Caki2 (cell line): ENCODE measurements at places on chromosomes 16 and 17.

- no peak for DNase-seq
Observed at GRCh38 chr16:7583396-7583795, 250.8 kb downstream of the RBFOX1 start.

DNA sequence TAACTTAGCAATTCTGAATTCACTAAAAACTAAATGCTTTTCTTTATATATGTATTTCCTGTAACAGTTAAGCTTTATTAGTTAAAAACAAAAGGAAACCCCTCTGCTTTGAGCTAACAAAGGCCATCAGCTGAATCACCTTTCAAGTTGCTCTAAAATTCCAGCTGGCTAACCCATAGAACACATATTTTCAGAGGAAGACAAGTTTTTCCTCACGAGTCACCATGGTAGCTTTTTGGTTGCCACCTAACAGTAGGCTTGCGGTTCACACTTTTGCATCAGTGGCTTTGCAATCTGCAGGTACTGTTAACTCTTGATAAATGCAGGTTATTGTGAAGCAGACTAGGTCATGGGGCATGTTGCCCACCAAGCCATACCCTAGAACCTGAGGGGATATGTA is 57.6 kb upstream of the IRX5 start:
- no peak for DNase-seq

GRCh38 chr16:58661199-58661830 is 23.3 kb downstream of the SLC38A7 start:
- DNase-seq, result peak; percentile 70

DNA sequence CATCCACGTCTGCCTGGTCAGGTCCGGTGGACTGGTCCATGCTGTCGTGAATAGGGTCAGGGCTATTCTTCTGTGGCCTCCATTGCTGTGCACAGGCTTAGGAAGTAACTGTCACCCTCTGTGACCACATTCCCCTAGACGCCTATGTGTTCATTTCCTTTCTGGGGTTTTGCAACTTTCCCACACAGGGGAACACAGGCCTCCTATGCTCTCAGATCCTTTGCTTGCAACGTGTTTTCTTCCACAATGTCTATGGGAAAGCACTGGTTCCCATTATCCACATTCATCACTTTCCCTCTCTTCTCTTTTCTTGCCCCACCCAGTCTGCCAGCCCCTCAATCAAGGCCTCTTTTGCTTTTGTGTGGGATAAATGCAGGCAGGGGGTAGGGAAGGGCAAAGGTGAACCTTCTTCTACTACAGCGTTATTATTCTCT is 43.2 kb upstream of the DNAJA2 start:
- DNase-seq, result no peak

GRCh38 chr16:14353340-14353739 is 276.7 kb downstream of the PARN start:
- no peak for DNase-seq

DNA sequence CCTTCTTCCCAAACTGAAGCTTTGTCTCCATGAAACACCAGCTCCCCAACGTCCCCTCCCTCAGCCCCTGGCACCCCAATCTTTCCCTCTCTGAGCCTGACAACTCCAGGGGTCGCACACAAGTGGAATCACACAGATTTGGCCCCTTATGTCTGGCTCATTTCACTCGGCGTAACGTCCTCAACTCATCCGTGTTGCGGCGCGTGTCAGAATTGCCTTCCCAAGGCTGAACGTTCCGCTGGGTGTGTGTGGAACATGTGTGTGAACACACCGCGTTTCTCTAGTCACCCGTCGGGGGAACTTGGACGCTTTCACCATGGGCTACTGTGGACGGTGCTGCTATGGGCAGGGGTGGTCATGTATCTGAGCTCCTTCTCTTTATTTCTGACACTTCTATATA is 45.0 kb downstream of the TBC1D16 start:
- DNase-seq, result no peak

GRCh38 chr17:57261084-57261461 is 4.8 kb downstream of the MSI2 start:
- DNase-seq, result no peak

DNA sequence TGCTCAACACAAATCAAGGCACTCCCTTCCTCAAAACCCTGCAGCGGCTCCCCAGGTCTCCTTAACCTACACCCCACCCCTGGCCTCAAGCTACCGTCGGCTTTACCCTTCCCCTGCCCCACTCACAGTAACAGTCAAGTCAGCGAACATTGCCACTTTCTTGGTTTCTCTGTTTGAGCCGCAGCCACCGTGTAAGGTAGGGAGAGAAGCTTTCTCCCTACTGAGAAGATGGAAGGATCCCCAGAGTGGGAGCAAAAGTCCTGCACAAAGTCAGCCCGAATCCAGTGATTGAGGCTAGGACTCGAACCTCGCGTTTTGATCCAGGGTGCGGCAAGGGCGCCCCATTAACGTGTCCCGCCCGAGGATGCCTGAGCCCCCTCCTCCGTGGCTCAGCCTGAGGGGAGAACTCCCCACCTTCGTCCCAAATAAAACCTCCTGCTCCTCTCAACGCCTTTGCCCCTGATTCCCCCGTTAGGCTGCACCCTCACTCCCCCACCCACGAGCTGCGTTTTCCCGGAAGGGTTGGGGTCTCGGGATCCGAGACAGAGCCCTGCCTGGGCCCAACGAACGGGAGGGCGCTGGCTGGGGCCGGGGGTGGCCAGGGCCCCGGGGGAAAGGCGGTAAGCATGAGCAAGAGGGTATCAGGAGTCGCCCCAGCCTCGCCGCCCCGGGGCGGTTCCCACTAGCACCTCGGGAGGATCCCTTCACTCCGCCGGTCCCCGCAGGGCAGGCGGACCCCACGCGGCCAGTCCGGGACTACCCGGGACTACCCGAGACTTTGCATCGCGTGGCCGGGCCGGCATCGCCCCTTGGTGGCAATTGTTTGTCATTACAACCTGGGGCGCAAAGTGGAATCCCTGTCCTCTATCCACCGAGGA is 9.9 kb upstream of the NAGS start:
- peak; percentile 23 for DNase-seq

GRCh38 chr17:57810721-57811637 is 38.9 kb downstream of the MRPS23 start:
- no peak for DNase-seq

- peak; percentile 40 for DNase-seq
Observed at GRCh38 chr16:3642397-3643094, 11.9 kb upstream of the DNASE1 start.

DNA sequence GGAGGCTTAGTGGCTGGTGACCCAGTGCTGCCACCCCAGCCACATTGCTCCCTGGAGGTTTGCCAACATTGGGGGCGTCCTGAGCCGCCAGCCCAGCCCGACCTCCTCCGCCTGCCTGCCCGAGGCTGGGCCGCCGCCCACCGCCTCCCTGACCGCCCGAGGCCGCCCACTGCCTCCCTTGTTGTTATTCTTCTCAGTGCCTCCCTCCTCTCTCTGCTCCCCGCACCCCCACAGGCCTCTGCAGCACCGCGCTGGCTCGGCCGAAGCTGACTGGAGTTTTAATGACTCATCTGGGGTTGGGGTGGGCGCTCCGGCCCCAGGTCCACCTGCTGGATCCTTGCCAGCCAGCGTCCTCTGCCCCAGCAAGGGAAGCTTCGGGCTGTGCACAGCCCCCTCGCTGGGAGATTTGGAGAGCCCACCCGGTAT is 102.5 kb downstream of the RBFOX3 start:
- DNase-seq, result no peak

GRCh38 chr16:86531191-86531545 is 20.8 kb downstream of the FOXF1 start:
- DNase-seq, result no peak

DNA sequence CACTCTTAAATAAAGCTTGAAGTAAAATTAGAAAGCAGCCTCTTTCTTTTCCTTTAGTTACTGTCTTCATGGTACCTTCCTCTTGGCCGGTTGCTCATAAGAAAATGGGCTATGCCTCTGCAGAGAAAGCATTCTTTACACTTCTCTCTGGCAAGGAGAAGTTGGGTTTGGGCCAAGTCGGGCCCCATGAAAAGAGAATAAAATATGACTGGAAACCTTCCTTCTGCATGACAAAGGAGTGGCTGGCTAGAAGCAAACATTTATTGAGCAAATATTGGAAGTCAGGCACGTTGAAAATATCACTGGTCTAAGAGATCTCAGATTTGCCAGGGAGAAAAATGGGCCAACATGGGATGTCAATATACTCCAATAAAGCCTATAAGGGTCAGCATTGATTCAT is 126.1 kb downstream of the CA10 start:
- no peak for DNase-seq

GRCh38 chr17:81394377-81394920 is 808 bp upstream of the BAHCC1 start:
- no peak for DNase-seq

GRCh38 chr17:82021107-82021899 is 1.4 kb downstream of the CENPX start:
- DNase-seq, result peak; percentile 69

- DNase-seq, result no peak
Observed at GRCh38 chr17:57870283-57870635, 20.4 kb upstream of the MRPS23 start.

GRCh38 chr17:7887482-7888183 is 956 bp upstream of the CHD3 start:
- DNase-seq, result peak; percentile 97

- no peak for DNase-seq
Observed at GRCh38 chr16:86048221-86048620, 149.3 kb downstream of the IRF8 start.

- no peak for DNase-seq
Observed at GRCh38 chr17:19678581-19679453, 30.3 kb downstream of the ALDH3A2 start.

- no peak for DNase-seq
Observed at GRCh38 chr16:86018487-86018886, 119.5 kb downstream of the IRF8 start.
